ENCODE measurements at places on chromosomes 4 and X.

- no peak for DNase-seq
Measured at GRCh38 chr4:11404431-11404830, 24.3 kb downstream of the HS3ST1 start.

DNA sequence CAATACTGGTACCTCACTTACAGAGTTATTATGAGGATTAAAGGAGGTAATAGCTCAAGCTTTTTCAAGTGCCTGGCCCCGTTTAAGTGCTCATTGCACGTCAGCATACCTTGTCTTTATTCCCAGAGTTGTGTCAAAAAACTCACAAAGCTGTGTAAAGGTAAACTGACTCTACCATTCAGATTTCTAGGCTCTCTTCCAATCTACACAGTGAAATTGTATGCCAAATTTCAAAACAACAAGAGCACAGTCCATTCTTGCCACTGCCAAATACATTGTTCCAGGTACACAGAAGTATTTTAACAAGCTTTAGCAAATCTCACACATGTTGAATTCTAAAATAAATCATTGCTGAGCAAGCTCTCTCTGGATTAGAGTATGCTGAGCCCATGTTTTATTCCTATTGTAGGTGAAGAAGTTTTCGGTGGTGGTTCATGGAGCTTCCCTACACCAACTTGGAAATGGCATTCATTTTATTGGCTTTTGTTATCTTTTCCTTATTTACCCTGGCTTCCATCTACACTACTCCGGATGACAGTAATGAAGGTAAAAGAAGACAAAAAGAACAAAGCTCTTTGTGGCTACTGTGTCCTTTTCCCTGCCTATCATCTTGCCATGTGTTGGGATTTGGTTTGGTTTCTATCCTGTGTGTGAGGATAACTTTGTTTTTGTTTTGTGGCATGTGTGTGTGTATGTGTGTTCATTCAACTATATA is 16.2 kb downstream of the SMIM31 start:
- no peak for DNase-seq

GRCh38 chrX:46693149-46693548 is 65.8 kb downstream of the SLC9A7 start:
- DNase-seq, result no peak

- no peak for DNase-seq
Measured at GRCh38 chrX:71540801-71541200, 7.9 kb downstream of the OGT start.

GRCh38 chrX:42934020-42934726 is 156.2 kb upstream of the PPP1R2C start:
- no peak for DNase-seq

DNA sequence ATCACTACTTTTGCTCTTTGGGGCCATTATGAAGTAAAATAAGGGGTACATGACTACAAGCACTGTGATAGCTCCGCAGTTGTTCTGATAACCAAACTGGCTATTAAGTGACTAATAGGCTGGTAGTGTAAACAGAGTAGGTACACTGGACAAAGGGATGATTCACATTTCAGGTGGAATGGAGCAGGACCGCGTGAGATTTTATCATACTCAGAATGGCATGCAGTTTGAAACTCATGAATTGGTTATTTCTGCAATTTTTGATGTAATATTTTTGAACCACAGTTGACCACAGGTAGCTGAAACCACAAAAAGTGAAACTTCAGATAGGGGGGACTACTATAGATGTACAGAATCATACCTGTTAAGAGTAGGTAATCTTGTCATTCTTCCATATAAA is 55.8 kb downstream of the PAK3 start:
- DNase-seq, result no peak

DNA sequence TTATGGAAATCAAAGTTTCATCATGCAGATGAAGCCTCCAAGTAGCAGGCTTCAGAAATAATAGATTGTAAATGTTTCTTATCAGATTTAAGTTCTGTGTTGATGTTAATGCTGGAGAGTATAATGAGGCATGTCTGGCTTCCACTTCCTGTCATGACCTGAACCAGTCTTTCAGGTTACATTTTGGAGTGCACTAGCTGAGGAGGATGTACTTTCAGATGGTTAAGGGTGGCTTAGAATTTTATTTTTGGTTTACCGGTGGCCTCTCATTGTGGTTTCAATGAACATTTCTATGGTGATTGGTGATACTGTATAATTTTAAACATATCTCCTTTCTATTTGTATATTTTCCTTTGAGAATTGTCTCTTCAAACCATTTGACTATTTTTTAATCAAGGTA is 890.4 kb downstream of the SH3BGRL start:
- DNase-seq, result no peak

DNA sequence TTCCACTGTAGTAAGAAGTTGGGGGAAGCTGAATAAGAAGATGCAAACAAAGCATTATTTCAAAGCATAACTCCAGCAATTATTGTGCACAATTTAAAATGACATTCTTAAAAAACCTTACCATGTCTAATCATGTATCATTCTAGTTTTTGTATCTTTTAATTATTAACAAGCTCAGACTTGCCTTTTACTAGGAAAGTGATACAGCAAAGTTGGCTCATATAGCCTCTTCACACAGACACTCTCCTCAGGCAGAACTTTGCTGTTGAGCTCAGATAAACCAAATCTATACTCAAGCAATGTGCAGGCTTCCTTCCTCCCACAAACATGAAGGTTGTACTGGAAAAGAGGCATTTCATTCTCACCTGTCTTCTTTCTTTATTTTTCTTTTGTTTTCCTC is 358.7 kb upstream of the EMCN start:
- DNase-seq, result no peak

- DNase-seq, result no peak
Measured at GRCh38 chr4:786861-787300, 39.0 kb downstream of the CPLX1 start.

DNA sequence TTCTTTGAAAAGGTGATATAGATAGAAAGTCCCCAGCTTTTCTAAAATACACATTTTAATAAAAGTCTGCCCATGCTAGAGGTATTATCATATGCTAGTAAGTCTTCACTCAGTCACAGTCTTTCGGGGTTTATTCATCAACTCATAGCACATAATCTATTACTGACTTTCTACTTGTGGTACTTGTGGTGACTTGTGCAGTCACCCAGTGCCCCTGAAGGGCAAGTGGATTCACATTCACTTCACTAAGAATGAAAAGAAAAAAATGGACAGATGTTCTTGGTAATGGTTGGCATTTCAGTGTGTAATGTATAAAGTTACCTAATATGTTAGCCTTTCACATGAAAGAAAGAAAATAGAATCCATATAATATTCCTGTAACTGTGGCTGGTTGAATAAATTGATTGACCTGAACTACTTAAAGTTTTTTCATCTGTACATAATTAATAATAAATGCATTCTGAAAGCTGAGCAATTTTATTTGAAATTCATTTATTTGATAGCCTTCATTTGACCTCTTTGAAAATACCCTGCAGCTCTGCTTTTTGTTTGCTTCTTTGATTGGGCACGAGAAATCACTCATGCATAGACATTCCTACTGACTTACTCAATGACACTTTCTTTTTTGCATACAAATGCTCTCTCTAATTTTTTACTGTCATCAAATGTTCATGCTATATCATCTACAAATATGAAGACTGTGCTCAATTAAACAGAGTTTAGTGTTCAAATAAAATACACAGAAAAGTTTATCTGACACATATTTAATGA is 39.5 kb upstream of the ZNF330 start:
- no peak for DNase-seq

- no peak for DNase-seq
Measured at GRCh38 chr4:172927096-172927814, 241.4 kb upstream of the GALNT7 start.

DNA sequence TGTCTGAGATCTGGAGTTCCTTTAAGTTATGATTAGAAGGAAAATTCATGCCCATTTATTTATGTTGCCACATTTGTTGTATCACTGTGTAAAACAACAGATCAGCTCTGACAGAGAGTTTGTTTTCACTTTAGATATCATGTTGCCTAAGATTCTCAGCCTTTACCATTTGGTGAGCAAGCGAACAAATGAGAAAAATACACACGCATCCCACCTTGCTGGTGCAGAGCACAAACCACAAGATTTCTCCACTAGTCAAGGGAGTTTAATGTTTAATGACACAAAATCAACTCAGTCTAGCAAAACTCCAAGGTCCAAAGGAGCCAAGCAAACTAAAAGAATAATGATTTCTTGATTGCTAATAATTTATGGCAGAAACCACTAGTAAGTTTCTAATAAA is 27.7 kb downstream of the FGF5 start:
- DNase-seq, result no peak

- DNase-seq, result no peak
Measured at GRCh38 chr4:80026100-80026499, 46.9 kb downstream of the ANTXR2 start.

GRCh38 chr4:159685340-159686092 is 582.6 kb downstream of the RAPGEF2 start:
- DNase-seq, result no peak

DNA sequence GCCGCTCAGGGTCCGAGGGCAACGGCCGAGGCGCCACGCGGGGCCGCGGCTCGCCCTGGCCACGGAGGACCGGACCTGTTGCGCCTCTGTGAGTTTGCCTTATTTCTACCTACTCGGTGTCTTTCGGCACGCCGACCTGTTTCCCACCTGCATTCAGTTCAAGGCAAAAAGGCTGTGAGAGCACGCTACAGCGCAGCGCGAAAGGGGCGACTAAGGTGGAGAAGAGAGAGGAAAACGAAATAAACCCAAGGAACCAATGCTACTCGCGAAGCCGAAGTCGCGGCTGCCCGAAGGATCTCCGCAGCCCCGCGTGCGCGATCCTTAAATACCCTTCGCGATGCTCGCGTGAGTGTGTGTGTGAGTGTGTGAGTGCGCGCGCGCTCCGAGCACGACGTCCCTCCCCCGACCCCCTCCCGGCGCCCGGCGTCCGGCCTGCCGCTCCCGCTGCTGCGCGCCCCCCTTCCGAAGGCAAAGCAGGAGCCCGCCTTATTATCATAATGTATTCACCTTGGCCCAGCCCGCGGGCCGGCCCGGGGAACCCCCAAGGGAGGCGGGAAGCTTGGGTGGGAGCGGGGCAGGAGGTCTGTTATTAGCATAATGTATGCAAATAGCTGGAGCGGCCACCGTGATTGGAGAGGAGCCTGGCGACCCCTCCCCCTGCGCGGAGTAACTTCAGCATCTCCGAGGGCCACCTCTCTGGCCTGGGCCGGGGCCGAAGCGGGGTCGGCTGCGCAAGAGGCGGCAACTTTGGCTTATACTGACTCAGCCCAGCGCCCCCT is at the start of gene COL25A1:
COL25A1 (minus strand) TSS at position 298 of the 779 bp plus-strand sequence.
- DNase-seq, result no peak

DNA sequence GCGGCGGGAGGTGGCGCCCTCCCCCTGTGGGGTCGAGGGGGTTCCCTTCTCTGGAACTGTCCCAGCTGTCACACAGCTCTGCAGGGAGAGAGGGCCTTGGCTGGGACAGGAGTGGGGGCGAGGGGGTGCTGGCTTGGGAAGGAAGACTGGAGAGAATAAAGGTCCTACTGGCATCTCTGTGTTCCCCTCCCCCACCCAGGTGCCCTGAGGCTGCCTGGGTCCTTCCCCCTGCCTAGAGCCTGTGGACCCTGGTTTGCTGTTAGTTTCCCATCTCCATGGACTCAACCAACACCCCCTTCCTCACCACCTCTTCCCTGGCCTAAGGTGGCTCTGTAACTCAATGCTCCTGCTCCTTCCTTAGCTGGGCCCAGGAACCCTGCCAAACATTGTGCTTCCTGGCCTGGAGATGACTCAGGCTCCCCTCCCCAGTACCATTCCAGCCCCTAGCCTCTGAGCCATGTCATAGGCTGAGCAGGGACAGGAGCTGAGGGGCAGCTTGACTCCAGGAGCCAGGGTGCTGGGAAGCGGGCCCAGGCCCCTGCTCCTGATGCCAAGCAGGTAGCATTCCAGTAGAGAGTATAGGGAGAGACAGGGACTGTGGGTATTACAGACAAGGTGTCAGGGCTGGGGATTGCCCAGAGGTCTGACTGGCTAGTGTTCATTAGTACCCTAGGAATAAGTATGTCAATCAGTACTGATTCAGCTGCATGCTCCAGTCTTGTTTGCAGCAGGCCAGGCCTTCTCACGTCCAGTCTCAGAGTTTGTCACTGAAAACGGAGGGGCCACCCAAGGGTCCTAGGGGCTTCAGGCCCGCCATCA is 100.7 kb downstream of the EFNB1 start:
- no peak for DNase-seq

DNA sequence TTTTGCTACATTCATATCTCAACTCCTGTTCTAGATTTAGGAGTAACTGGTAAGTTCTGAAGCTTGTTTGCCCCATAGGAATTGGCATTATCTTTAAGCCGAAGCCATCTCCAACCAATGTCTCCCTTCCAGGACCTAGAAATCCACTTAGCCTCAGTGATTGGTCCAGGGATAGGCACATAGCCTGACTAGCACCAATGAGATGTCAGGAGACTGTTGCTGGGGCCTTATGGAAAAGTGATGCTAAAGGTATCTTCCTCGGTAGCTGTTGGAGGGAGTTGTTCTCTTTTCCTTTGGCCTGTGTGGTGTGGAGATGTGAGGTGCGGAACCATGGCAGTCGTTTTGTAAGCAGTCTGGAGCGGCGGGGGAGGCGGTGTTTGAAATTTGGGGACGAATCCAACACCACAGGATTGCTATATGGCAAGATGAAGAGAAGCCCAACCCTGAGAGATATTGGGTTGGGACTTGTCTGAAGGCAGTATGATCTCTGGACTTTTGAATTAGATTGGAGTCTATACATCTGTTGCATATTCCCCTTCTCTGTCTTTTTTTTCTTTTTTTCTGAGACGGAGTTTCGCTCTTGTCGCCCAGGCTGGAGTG is 109.8 kb upstream of the ATP6AP2 start:
- no peak for DNase-seq

GRCh38 chrX:97538745-97539144 is 655.0 kb downstream of the RPA4 start:
- DNase-seq, result no peak

DNA sequence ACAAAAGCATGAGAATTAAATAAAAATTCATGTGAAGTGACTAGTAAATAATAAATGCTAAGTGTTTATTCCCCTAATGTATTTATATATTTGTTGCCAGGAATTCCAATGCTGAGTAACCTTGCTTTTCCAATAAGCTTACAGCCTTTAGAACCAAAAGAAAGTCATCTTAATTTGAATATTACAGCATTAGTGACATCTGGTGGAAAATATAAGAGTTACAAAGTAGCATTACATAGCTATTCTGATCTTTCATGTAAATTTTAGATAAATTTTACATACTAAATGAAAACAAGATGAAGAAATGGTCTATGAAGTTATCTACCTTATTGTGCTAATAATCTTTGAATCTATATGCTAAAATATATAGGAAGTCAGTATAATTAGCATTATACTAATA is 10.4 kb downstream of the MAD2L1 start:
- no peak for DNase-seq

DNA sequence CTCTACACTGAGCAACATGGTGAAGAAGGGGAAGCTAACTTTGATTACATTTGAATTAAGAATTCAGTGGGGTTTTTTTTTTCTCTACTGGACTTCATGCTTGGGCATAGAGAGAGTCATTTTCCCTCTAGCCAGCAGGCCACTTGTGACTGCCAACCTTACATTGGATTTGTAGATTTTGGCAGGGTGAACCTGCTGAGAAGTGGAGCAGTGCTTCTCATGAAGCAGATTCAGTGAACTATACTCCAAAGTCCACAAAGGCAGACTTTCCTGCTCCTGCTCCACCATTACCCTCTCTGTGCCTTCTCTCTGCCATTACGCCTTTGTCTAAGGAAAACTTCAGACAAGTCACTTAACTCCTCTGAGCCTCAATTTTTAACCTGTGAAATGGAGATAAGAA is 69.9 kb downstream of the PAK3 start:
- no peak for DNase-seq

All from anterior cingulate cortex (tissue), 58 donors.